ENCODE measurements at places on chromosomes 3 and 15. TPM values are rescaled to one million over a fixed set of nuclear protein-coding genes. Genes with fewer than 3 reads are reported as not detected.
A peak's percentile ranks its signal among the peaks of the same experiment; 100 is the strongest.

DNA sequence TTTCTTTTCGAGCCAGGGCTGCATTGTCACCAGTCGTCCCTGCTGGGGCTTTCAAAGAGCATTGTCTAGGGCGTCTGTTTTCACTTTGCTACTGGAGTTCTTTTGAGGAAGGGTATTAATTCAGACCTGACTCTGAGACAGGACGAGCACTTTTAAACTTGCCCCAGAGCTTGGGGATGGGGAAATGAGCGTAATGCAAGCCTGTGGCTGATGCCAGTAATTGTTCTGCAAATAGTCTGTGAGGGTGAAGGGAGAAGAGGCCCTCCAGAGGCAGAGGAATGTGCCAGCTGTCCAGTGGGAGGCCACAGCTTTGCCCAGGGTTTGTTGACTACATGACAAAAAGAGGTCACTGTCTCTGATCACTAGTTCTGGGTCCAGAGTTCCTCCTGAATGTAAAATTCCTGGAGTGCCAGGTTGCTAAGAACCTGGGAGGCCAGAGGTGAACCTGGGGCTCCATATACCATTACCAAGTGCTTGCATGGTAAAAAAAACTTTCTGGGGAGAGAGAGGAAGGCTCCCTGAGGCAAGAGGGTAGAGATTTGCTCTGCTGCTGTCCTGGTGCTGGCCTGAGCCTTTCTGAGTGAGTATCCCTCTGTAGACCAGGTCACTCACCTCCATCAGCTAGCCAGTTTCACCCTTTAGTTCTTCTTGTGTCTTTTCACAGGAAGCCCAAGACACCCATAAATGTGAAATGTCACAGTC lies 14.8 kb downstream of the EEFSEC start:
- no peak for DNase-seq

GRCh38 chr15:46676233-46677206 lies 1040.8 kb upstream of the SEMA6D start:
- DNase-seq: no peak

DNA sequence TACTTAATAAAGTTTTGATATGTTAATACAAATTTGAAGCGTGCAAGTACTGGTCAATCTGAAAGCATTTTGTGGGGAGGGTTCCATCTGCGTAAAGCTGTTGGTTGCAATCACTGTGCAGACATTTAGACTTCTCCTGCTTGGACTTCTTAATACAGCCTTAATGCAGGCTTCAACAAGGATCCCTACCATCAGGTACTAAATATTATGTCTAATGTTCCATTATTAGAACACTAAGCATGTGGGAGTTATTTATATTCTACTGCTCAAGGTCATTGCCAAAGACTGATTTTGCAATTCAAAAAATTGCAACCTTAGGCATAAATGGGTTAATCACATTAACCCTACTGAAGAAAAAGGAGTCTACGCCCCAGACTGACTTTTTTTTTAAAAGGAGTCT lies 73.9 kb upstream of the MYO5C start:
- DNase-seq: no peak

DNA sequence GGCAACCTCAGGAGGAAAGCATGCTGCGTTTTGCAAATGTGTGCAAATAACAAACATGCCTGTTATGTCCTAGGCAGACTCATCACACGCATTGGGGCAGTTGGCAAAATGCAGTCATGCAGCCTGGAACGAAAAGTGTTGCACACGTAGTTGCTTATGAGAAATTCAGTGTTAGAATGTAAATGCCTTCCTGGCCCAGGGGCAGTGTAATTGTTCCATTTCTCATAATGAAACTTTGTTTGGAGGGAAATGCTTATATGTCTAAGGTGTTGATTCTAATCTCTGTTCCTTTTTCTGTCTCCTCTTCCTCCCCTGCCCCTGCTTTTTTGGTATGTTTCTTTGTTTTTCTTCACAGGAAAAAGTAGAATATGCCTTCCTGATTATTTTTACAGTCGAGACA lies 156.0 kb downstream of the CACNA1D start:
- no peak for DNase-seq

GRCh38 chr15:93895976-93896770 lies 335.2 kb upstream of the MCTP2 start:
- DNase-seq: no peak

Gene NR1I2
- 0.91 TPM for total RNA-seq

GRCh38 chr15:60070838-60071493 lies 66.9 kb downstream of the FOXB1 start:
- no peak for DNase-seq

- no peak for DNase-seq
Measured at GRCh38 chr3:127678315-127678599, 5.5 kb downstream of the ABTB1 start.

GRCh38 chr3:133115176-133115575 lies 77.0 kb downstream of the TMEM108 start:
- DNase-seq: no peak

GRCh38 chr3:171375666-171376595 lies 84.3 kb downstream of the TNIK start:
- no peak for DNase-seq

DNA sequence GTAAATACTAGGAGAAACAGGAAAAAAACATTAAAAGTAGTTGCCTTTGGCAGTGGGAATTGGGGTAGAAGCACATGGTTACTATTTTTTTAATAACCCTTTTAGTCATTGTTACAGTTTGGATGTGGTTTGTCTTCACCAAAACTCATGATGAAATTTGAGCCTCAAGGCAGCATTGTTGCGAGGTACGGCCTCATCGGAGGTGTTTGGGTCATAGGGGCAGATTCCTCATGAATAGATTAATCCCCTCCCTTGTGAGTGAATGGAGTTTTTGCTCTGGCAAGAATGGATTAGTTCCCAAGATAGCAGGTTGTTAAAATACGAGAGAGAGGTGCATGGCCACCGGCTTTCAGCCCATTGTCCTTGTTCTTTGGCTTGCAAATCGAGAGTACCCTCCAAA lies 92.6 kb downstream of the LEKR1 start:
- DNase-seq: no peak

GRCh38 chr15:91140601-91141000 lies 40.5 kb downstream of the SV2B start:
- DNase-seq: no peak

GRCh38 chr3:108673988-108674661 lies 83.1 kb downstream of the RETNLB start:
- DNase-seq: no peak

Gene MYRIP
- total RNA-seq: not detected

Gene BNC1
- not detected for total RNA-seq

- peak; percentile 34 for DNase-seq
Measured at GRCh38 chr15:57732526-57733331, 26.2 kb downstream of the POLR2M start.

DNA sequence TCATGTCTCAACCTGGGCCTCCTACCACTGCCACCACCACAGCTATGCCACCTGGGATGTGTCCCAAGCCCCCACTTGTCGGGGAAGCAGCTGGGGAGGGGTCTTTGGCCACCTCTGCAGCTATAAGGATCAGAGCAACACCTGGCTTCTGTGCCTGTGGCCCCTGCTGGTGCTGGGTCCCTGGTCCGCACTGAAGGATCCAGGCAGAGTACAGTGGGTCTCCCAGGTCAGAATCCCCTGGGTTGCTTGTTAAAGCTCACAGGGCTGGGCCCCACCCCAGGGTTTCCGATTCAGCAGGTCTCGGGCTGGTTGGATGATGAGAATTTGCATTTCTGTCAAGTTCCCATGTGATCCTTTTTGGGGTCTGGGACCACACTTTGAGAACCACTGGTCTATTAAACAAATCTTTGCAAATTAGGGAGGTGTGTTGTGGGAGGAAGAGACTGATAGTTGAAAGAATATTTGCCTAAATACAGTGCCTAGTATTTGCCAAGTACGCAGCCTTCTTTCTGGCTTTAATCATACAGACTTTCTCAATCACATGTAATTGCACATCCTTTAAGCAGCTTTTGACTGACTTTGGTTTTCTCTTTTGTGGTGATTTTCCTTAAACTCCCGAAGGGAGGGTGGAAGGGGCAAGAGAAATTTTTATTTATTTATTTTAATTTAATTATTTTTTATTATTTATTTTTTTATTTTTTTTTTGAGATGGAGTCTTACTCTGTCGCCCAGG lies 127.3 kb downstream of the IGF1R start:
- DNase-seq: no peak

GRCh38 chr3:194959217-194959616 lies 273.5 kb downstream of the FAM43A start:
- no peak for DNase-seq

Gene CHRM5
- total RNA-seq: not detected

- DNase-seq: no peak
Measured at GRCh38 chr3:14146381-14147065, 21.7 kb downstream of the TMEM43 start.

DNA sequence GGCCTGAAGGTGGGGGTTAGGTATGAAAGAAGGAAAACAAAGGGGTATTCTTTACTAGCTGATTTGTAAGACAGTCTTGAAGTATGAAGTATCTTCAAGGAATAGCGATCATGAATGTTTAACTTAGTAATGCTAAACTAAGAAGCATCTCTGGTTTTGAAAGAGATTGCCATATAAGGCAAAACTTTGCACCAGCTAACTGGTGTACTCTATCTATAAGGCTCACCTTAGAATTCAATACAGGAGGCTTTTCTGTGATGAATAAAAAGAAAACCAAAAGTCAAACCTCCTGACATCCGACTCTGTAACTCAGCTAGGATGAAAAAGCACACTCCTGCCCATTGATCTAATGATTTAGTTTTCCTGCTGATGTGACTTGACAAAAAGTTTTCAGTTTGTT lies 54.7 kb downstream of the FOXP1 start:
- DNase-seq: no peak

Gene MORF4L1
- 320 TPM for total RNA-seq

DNA sequence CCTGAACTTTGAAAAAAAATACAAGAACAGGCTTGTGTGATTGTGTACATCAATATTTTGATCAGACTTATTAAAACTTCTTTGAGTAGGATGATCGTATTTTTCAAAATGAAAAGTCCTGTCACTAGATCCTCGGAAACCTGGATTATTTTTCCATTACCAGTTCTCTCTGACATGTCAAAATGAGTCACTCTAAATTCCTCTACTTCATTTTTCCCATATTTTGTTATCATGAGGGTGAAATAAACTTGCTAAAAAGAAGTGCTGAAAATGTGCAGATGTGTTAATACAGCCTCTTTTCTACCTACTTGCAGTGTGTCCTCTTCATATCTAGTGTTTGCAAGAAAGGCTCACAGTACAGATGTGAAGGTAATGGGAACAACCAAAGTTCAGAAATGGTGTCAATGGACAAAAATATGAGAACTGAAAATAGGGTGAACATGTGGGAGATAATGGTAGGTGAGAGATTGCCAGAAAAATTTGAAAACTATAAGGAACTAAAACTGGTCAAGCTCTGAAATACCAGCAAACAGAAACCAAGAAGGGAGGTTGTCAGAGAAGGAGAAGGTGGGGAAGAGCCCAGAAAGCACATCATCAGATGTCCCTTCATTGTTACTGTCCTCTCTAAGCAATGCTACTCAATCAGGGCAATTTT lies 108.2 kb downstream of the EOMES start:
- DNase-seq: no peak

- DNase-seq: no peak
Measured at GRCh38 chr15:62497356-62497755, 332.3 kb upstream of the C2CD4B start.

Gene CYP1A2
- total RNA-seq: not detected

Gene MB21D2
- total RNA-seq: 1.4 TPM

DNA sequence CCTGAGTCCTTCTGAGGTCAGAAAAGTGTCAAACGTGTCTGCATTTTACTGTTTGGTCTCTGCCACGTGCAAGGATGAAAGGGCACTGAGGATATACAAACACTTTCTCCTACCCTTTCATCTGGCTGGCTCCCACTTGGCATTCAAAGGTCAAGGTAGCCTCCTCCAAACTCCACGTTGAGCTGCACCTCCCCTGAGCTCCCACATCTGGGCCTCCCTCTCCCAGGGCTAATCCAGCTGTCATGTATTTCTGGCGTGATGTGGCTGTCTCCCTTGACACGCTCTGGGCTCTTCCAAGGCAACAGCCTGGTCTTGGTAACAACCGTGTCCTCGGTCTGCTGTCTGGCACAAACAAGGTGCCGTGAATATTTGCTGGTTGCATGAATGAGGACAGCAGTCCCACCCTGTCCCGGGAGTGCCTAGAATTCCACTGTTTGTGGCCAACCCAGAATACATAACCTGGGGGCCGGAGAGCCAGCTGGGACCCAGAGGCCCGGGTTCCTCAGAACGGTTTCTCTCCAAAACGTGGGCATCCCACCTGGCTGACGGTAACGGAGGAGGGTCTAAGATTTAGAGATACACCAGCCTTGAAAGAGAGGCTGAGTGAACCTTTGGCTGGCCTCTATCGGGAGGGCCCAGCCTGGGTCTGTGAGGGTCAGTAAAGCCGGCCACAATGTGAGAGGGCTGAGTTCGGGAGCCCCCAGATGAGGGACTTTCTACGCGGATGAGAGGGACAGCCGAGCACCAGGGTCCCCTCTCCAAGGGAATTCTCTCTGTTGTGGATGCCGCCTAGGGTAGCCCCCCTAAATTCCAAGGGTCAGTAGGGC lies 767 bp downstream of the GLT8D1 start:
- DNase-seq: peak; percentile 4

DNA sequence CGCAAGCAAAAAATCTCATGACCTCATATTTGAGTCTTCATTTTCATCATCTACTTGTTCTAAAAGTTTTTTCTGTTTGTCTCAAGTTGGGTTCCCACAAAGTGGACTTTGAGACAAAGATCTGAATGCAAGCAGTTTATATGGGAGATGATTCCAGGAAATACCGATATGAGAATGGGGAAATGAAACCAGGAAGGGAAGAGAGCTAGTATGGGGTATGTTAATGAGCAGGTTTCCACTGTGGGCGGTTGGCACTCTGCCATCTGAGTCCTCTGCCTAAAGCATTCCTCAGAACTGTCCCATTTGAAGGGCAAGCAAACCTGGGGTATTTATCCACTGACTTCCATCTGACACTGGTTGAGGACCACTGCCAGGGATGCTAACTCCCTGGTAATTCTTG lies 8.8 kb downstream of the ADPRH start:
- no peak for DNase-seq

Gene MCF2L2
- total RNA-seq: 2.5 TPM

- DNase-seq: no peak
Measured at GRCh38 chr3:141539431-141540187, 52.8 kb downstream of the RASA2 start.

- no peak for DNase-seq
Measured at GRCh38 chr15:46304321-46304720, 669.5 kb downstream of the SQOR start.

DNA sequence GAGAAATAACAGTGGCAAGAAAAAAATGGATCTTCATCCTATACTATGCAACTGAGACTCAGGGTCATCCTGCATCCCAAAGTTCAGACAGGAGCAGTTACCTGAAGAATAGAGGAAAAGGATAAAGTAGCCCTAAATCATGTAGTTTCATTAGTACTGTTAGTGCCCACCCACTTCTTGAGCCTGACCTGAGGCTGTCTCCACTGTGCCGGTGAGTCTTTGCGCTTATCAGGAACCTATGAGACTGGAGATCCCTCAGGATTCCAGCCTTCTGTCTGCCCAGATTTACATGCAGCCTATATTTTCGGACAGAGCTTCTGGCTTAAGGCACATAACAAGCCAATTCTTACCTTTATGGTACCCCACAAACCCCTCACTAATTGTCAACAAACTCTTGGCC lies 791.6 kb downstream of the ROBO1 start:
- no peak for DNase-seq

Gene GOLGA6D
- 0.19 TPM for total RNA-seq

Data from naive thymus-derived CD8-positive, alpha-beta T cell (primary cell).